ENCODE measurements at places on chromosomes 16 and 17. TPM values are rescaled to one million over a fixed set of nuclear protein-coding genes. Genes with fewer than 3 reads are reported as not detected.

NUDT7 gene
- total RNA-seq, result 3.2 TPM

KRTAP3-1 gene
- not detected for total RNA-seq

CCL1 gene
- not detected for total RNA-seq

EPX gene
- not detected for total RNA-seq

ACE gene
- total RNA-seq, result 3.5 TPM

LDAF1 gene
- 47.0 TPM for total RNA-seq

SOX9 gene
- 9.2 TPM for total RNA-seq

KRTAP2-1 gene
- total RNA-seq, result not detected

TBC1D26 gene
- 0.39 TPM for total RNA-seq

C16orf92 gene
- not detected for total RNA-seq

HLF gene
- total RNA-seq, result not detected

ST6GALNAC2 gene
- total RNA-seq, result 0.76 TPM

MYH8 gene
- total RNA-seq, result not detected

HS3ST3B1 gene
- 0.46 TPM for total RNA-seq

SLC6A2 gene
- total RNA-seq, result not detected

APOH gene
- not detected for total RNA-seq

KNOP1 gene
- 6.5 TPM for total RNA-seq

RHOT1 gene
- total RNA-seq, result 54.9 TPM

CDH1 gene
- 0.52 TPM for total RNA-seq

LITAFD gene
- total RNA-seq, result not detected

CLDN7 gene
- 0.65 TPM for total RNA-seq

STH gene
- not detected for total RNA-seq

ARHGAP23 gene
- total RNA-seq, result 95.5 TPM

TBC1D3L gene
- total RNA-seq, result 2.7 TPM

CCDC144A gene
- total RNA-seq, result 8.8 TPM

EXOC3L1 gene
- not detected for total RNA-seq

NUPR1 gene
- 25.6 TPM for total RNA-seq

ZC3H7A gene
- total RNA-seq, result 57.9 TPM

CACNG3 gene
- not detected for total RNA-seq

PRR14 gene
- 8.9 TPM for total RNA-seq

GSDMA gene
- total RNA-seq, result not detected

MYH4 gene
- not detected for total RNA-seq

MYLK3 gene
- 0.26 TPM for total RNA-seq

GP2 gene
- total RNA-seq, result not detected
